ENCODE measurements at places on chromosomes 6 and 20.

DNA sequence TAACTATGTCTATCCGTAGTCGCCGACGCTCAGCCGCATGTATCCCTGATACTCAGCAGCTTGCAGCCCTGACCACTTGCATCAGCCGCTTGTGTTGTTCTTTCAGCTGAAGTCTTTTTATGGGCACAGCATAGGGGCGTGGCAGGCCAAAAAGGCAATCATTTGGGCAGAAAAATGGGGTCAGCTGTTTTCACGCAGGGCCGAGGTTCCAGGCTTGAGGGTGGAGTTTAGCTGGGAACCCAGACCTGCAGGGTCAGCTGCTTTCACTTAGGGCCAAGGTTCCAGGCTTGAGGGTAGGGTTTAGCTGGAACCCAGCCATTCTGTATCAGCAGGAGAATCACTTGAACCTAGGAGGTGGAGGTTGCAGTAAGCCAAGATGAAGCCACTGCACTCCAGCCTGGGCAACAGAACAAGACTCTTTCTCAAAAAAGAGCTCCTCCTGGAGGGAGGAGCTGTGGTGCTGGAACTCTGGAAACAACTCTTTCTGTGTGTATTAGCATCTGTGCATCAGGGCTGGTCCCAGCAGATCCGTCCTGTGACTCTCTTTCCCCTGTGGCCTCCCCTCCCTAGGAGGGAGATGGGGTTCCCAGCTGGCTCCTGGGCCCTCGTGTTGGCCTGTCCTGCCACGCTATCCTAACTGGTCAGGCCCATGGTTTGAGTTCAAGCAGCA lies 56.9 kb upstream of the PRND start:
- H3K4me1 ChIP-seq = peaks cover 7% of the 10 kb centered on the region
- no peaks in the 10 kb centered on the region for H3K36me3 ChIP-seq
- no peak overlapping the region for H3K4me3 ChIP-seq
- H3K27ac ChIP-seq = no peak overlapping the region

DNA sequence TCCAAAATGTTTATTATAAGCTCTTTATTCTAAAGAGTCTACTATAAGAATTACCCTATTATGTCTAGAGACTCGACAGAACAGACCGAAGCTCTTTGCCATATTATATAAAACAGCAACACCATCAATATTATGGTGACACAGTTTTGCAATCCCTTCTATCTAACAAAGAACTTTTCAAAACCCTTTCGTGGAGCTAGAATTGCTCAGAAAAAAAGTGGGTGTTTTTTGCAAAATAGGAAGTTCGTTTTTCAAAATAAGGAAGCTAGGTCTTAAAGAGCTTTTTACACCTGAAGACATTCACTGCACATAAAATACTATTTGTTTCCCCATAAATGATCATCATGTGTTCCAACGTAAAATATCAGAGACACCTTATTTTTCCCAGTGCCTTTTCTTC lies 240.0 kb downstream of the FOXC1 start:
- H3K27me3 ChIP-seq = no peaks in the 10 kb centered on the region
- DNase-seq = no peak
- no peaks in the 10 kb centered on the region for H3K36me3 ChIP-seq

DNA sequence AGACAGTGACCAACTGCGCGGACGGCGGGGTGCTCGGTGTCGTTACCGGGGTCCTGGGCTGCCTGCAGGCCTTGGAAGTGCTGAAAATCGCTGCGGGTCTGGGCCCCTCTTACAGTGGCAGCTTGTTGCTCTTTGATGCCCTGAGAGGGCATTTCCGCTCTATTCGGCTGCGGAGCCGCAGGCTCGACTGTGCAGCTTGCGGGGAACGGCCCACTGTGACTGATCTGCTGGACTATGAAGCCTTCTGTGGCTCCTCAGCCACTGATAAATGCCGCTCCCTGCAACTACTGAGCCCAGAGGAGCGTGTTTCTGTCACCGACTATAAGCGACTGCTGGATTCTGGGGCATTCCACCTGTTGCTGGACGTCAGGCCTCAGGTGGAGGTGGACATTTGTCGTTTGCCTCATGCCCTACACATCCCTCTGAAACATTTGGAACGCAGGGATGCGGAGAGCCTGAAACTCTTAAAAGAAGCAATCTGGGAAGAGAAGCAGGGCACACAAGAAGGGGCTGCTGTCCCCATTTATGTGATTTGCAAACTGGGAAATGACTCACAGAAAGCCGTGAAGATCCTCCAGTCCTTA lies 1.0 kb downstream of the MOCS3 start:
- no peaks in the 10 kb centered on the region for H3K36me3 ChIP-seq
- H3K4me1 ChIP-seq = peaks cover 24% of the 10 kb centered on the region
- peak overlapping the region; percentile 99 for H3K4me3 ChIP-seq
- H3K27me3 ChIP-seq = no peaks in the 10 kb centered on the region
- peak overlapping the region; percentile 99 for H3K27ac ChIP-seq

DNA sequence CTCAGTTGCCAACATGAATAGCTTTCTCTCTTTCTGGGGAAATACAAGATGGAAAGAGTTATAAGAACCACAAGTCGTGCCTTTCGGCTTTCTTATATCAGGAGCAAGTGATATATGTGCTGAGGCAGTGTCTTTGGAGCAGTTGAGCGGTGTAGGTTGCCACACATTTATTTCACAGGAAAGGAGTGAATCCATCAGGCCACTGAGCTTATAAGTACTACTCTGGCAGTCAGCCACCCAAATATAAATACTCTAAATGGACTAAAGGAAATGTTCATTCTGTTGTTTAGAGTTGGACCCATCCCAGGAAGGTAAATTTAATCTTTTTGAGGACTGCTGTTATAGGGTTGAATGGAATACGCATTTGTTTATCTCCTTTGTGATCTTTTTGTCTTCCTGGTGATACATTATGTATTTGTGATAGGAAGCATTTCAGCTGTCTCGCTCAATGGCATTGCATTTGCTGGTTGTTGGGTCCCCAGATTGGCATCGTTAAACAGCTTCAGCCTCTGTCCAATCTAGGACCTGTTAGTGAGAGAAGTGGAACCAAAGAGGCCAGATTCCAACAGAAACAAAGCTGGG lies 139.7 kb downstream of the SOBP start:
- H3K4me3 ChIP-seq = no peak overlapping the region
- H3K27ac ChIP-seq = no peak overlapping the region
- no peaks in the 10 kb centered on the region for H3K36me3 ChIP-seq
- H3K4me1 ChIP-seq = peaks cover 8% of the 10 kb centered on the region
- H3K27me3 ChIP-seq = peaks cover 7% of the 10 kb centered on the region

- no peaks in the 10 kb centered on the region for H3K27me3 ChIP-seq
- H3K27ac ChIP-seq = no peak overlapping the region
- DNase-seq = no peak
- H3K4me1 ChIP-seq = no peaks in the 10 kb centered on the region
- H3K36me3 ChIP-seq = no peaks in the 10 kb centered on the region
These were observed 127.0 kb upstream of the MAN1A1 start for GRCh38 chr6:119476554-119476953.

GRCh38 chr6:145784683-145785082 lies 29.9 kb downstream of the FBXO30 start:
- DNase-seq = no peak
- H3K27me3 ChIP-seq = no peaks in the 10 kb centered on the region
- no peak overlapping the region for H3K4me3 ChIP-seq
- no peaks in the 10 kb centered on the region for H3K36me3 ChIP-seq
- no peak overlapping the region for H3K27ac ChIP-seq

- H3K36me3 ChIP-seq = no peaks in the 10 kb centered on the region
- no peak for DNase-seq
- H3K4me3 ChIP-seq = no peak overlapping the region
- H3K4me1 ChIP-seq = no peaks in the 10 kb centered on the region
These were observed 125.8 kb upstream of the SPTLC3 start for GRCh38 chr20:12882832-12883506.

DNA sequence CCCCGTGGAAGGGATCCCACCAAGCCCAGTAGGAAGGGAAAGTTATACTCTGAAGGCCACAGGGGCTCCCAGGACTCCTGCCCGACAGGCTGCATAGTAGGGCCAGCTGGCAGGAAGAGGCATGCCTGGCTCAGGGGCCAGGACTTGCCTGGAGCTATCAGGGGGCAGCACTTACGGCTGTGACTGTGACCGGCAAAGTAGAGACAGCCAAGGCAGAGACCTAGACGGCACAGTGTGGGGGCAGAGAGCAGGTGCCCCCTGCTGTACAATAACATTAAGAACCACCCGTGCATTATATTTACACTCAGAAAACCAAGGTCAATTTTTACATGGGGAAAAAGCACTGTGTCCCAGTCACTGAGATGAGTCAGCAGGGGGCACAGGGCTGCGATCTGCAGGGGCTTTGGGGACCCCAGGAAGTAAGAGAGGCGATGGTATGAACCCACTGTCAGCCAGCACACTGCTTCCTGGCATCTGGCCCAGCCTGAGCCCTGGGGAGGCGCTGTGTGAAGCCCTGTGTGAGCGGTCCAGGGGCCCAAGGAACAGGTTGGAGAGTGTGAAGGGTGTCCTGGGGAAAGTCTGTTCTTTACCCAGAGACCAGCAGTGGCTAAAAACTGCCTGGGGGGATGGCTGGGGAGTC lies 9.9 kb downstream of the CCDC167 start:
- no peaks in the 10 kb centered on the region for H3K27me3 ChIP-seq
- no peaks in the 10 kb centered on the region for H3K36me3 ChIP-seq
- peak overlapping the region; percentile 60 for H3K27ac ChIP-seq

DNA sequence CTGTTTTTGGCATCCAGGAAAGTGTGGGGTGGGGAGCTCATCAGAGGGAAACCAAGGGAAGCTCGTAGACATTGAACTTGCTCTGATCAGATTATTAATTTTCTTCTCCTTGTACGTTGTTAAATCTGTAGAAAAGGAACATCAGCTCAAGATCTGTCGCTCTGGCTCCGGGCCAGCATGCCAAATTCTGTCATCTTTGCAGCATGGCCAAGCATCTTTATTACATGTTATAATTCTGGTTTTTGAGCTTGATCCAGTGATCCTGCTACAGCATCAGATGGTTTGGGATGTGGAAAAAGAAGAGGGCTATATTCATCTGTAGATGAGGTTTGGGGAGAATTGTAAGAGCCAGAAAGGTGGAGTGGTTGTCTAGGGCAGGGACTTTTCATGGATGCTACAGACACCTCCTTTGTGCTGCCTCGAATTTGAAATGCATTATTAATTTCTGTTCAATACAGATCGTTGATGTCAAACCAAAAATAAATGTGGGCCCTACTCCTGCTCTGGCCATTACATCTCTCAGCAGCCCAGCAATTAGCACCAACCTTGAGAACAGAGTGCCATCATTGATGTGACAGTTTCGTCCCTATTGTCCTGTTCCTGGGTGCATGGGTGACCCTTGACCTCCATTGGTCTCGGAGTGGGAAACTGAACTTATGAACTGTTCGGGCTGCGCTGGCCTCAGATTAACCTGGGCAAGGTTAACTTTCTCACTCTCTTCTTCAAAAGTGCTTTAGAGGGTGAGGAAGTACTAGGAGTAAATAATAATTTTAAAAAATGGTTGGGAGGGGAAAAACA lies 250.8 kb downstream of the SOX4 start:
- H3K4me1 ChIP-seq = peaks cover 3% of the 10 kb centered on the region
- H3K4me3 ChIP-seq = no peak overlapping the region
- H3K27ac ChIP-seq = no peak overlapping the region
- no peaks in the 10 kb centered on the region for H3K27me3 ChIP-seq
- H3K36me3 ChIP-seq = no peaks in the 10 kb centered on the region

DNA sequence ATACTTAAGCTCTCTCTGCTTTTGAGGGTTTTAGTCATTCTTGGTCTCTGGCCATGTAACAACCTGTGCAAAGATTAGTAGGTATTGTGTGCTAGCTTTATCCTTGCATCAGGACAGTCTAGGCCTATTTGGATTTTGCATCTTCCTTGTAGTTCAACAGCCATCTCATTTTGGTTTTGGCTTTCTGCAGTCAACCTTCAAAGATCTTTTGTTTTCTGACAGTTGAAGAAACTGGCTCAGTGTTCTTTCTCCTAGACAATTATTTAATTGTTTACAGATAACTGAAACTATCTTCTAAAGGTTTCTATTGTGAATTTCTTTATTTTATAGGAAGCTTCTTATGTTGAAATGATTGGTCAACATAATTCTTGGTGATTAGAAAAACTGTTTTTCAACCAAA lies 307.5 kb downstream of the CDKAL1 start:
- DNase-seq = no peak
- H3K4me1 ChIP-seq = no peaks in the 10 kb centered on the region
- H3K36me3 ChIP-seq = no peaks in the 10 kb centered on the region
- no peak overlapping the region for H3K27ac ChIP-seq

GRCh38 chr6:46626228-46626909 lies 26.2 kb downstream of the CYP39A1 start:
- H3K27ac ChIP-seq = no peak overlapping the region
- H3K36me3 ChIP-seq = no peaks in the 10 kb centered on the region
- no peak overlapping the region for H3K4me3 ChIP-seq
- H3K27me3 ChIP-seq = no peaks in the 10 kb centered on the region

- H3K4me1 ChIP-seq = no peaks in the 10 kb centered on the region
- no peak for DNase-seq
- H3K36me3 ChIP-seq = peaks cover 71% of the 10 kb centered on the region
These were observed 50.3 kb upstream of the VSTM2L start for GRCh38 chr20:37852666-37853065.

- no peak overlapping the region for H3K27ac ChIP-seq
- no peaks in the 10 kb centered on the region for H3K36me3 ChIP-seq
- H3K4me1 ChIP-seq = peaks cover 10% of the 10 kb centered on the region
These were observed 53.1 kb upstream of the ARMC2 start for GRCh38 chr6:108795122-108795521.

DNA sequence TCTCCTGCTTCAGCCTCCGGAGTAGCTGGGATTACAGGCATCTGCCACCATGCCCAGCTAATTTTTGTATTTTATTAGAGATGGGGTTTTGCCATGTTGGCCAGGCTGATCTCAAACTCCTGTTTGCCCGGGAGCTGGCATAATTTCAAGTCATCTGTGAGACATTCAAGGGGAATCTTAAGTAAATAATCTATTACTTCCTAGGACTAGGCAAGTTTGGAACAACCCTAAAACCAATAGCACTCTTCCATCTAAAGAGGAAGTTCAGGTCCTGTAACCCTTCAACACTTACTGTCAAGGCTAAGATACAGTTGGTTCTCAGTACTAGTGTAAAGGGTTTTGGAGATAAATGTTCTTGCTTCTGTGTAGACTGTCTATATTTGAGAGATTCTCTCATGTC lies 267.8 kb upstream of the IRAK1BP1 start:
- DNase-seq = no peak
- H3K27ac ChIP-seq = no peak overlapping the region
- no peak overlapping the region for H3K4me3 ChIP-seq
- no peaks in the 10 kb centered on the region for H3K4me1 ChIP-seq
- no peaks in the 10 kb centered on the region for H3K27me3 ChIP-seq

GRCh38 chr6:146315381-146316174 lies 228.1 kb upstream of the RAB32 start:
- H3K27me3 ChIP-seq = no peaks in the 10 kb centered on the region
- no peaks in the 10 kb centered on the region for H3K36me3 ChIP-seq
- H3K27ac ChIP-seq = no peak overlapping the region

- no peak overlapping the region for H3K27ac ChIP-seq
- DNase-seq = peak; percentile 43
- no peak overlapping the region for H3K4me3 ChIP-seq
- no peaks in the 10 kb centered on the region for H3K27me3 ChIP-seq
These were observed 104.9 kb upstream of the NXT1 start for GRCh38 chr20:23245553-23246181.
